Posterior vena cava (tissue), 2 donors: ENCODE measurements at places on chromosomes 5 and 9. TPM values are rescaled to one million over a fixed set of nuclear protein-coding genes. Genes with fewer than 3 reads are reported as not detected.

DNA sequence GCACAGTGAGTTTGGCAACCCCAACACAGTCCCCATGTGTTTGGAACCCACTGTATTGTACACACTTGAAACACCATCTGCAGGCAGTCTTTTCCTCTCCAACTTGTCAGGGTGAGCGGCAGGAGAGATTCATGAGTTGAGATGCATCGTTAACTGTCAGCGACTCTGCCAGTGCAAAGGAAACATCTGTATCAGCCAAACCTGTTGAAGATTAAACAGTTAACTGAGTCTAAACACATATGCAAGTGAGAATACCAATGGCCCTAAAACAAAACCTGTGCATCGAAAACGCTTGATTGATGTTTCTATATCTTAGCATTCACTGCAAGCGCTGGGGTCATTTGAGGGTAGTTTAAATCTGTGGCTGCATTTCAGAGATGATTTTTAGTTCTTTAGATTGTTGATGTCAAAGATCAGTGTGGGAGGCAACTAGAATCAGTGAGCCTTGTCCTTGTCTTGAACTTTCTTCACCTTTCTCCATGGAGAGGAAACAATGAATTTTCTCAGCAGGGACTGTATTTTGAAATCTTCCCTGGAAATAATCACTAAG is 41.3 kb upstream of the PAM start:
- DNase-seq: no peak

The ADGRD2 gene
- not detected for total RNA-seq

The SPATA31A1 gene
- not detected for total RNA-seq

The TEX48 gene
- not detected for total RNA-seq

The LRRC70 gene
- total RNA-seq: 6.8 TPM

DNA sequence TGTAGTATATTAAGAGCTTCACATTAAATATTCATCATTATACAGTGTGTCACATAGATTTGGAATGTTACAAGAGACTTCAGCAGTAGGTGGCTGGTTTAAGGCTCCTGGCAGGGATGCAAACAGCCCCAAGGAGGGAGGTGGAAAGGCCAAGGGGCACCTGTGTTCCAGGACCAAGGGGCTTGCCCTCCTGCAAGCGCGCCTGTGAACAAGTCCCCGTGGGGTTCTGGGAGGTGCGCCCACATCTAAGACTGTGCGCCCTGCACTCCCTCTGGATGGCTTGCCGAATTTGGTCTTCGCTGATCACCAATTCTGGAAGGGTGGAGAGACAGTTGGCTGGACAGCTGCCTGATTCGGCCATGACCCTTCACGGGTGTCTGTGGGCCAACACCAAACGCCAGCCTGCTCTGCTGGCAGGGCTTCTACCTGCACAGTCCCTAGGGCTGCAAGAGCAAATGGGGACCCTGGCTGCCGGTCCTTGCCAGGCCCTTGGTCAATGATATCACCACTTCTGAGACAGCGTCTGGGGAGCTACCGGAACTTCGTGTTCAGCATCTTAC is 12.1 kb upstream of the SLC25A51 start:
- DNase-seq: peak; percentile 53

The TAF11L5 gene
- total RNA-seq: not detected

GRCh38 chr9:17963498-17963897 is 384.6 kb downstream of the SH3GL2 start:
- no peak for DNase-seq
